Activated T-cell treated with anti-CD3 and anti-CD28 coated beads for 4 hours (primary cell): ENCODE measurements at places on chromosomes 5 and 9.

- DNase-seq, result no peak
These were observed at the start of gene GALNT12 for GRCh38 chr9:98807070-98807813. GALNT12 (plus strand) TSS chr9:98807670; CDS start chr9:98807699, 29 bp downstream.

GRCh38 chr9:91678807-91679580 is 255.4 kb upstream of the NFIL3 start:
- DNase-seq, result no peak

GRCh38 chr5:20434786-20435185 is 446.8 kb upstream of the CDH18 start:
- DNase-seq, result no peak

GRCh38 chr5:78500028-78500427 is 139.6 kb downstream of the SCAMP1 start:
- no peak for DNase-seq

GRCh38 chr9:135722365-135722764 is 20.4 kb downstream of the KCNT1 start:
- no peak for DNase-seq

DNA sequence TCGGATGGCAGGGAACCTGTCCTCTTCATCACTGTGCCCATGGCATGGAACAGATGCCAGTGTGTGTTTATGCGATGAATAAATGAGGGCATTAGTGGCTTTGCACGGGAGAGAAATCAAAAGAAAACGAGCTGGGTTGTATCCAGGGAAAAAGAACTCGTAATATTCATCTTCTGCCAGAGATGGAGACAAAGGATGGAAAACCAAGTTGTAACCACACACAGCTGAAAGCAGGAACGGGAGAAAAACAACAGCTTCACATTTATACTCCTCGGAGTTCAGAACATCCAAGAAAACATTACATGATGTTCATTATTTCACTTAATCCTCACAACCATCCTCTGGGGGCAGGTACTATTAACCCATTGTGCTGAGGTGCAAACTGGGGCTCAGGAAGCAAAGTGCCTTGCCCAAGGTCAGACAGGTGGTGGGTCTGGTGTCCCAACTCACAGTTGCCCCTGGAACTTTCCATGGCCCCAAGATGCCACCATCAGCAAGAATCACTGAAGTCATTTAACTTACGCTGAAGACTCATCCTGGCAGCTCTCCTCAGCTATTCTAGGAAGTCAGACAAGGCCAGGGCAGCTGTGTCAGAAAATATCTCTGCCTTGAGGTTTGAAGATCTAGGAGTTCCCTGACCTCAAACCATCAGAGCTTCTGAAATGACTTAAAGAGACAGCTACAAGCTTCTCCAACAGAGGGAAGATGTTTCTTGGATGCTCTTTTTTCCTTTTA is 250.4 kb downstream of the NSG2 start:
- DNase-seq, result no peak

GRCh38 chr9:100355561-100355960 is 2.8 kb upstream of the TEX10 start:
- DNase-seq, result no peak

DNA sequence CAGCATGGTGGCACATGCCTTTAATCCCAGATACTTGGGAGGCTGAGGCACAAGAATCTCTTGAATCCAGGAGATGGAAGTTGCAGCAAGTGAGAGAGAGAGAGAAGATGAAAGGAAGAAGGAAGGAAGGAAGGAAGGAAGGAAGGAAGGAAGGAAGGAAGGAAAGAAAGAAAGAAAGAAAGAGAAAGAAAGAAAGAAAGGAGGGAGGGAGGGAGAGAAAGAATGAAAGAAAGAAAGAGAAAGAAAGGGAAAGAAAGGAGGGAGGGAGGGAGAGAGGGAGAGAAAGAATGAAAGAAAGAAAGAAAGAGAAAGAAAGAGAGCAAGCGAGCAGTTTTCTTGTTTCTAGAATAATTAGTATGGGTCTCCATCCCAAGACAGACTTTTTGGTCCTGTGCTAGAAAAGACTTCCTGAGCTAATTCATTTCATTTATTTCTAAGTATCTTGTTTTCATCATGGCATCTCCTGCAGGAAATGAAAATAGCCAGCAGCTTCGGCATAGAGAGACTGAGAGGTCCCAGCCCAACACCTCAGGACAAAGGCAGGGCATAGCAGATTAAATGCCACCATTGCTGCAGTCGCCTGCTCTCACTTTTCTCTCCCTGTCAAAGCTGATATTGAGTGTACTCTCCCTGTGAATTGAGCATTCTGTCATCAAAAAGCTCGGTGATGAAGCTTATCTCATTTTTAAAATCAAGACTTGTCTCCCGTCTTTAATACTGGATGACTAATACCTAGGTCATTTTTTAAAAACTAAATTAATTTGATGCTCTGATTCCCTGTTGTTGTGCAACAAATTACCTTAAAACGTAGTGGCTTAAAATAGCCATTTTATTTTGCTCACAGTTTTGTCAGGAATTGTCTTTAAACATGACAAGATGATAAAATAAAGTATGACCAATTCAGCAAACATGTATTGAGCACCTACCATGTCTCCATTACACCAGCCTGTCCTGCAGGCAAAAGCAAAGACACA is 91.8 kb upstream of the ADRA1B start:
- no peak for DNase-seq

DNA sequence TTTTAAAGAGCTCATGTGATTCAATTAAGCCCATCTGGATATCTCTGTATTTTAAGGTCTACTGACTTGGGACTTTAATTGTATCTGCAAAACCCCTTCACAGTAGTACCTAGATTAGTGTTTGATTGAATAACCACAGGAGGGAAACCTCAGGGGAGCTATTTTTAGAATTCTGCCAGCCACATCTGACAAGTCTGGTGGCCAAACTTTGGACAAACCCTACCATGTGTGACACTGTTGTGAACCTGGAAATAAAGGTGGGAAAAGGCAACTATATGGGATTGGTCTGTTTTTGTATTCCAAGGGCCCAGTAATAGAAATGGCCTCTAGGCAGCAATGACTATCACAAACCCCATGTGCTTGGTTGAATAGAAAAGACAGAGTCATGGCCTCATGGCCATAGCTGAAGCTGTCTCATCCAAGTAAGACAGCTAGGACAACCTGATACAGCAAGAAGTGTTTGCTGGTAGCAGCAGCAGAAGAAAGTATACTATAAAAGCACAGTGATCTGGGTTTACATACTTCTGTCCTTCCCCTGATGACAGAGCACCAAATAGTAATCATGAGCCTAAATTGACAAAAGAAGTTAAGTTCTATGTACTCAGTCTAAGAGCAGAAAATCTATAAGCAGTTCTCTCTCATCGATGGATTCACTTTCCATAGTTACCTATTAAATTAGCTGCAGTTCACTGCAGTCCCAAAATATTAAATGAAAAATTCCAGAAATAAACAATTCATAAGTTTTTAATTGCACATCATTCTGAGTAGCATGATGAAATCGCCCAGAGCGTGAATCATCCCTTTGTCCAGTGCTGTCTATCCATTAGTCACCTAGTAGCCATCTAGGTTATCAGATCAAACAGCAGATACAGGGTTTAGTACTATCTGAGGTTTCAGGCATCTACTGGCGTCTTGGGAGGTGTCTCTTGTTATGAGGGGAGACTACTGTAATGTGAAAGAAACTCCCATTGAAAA is 189.8 kb downstream of the ARHGAP26 start:
- DNase-seq, result no peak

- DNase-seq, result no peak
These were observed 37.4 kb upstream of the FCN1 start for GRCh38 chr9:134955156-134955555.

DNA sequence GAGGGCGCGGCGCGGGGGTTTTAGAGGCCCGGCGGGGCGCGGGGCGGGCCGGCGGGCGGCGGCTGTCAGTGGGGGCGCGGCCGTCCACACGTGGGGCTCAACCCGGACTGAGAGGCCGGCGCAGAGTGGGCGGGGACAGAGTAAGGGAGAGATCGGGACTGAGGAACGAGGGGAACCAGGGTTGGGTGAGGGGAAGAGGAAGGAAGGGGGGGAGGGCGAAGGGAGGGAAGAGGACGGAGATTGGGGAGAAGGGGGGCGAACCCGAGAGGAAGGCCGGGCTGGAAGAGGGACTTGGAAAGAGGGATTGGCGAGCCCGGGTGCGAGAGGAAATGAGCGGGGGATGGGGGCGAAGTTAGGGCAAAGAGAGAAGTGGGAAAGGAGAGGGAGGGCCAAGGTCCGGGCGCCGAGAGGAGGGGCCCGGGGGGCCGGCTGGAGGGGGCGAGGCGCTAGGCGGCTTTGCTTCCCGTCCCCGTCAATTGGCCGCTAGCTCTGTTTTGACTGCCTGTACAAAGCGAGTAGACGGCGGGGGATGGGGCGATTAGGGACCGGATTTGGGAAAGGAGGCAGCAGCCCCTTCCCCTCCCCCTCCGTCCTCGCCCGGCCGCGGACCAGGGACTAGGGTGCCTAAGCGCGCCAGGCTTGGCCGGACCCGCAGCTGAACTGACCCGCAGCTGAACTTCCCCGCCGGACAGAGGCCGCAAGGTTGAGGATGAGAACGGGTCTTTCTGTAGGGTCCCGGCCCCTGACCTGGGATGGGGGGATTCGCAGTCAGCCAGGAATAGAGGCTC is 399 bp upstream of the FBN2 start:
- DNase-seq, result no peak

GRCh38 chr9:27654629-27655285 is 81.5 kb upstream of the C9orf72 start:
- no peak for DNase-seq

DNA sequence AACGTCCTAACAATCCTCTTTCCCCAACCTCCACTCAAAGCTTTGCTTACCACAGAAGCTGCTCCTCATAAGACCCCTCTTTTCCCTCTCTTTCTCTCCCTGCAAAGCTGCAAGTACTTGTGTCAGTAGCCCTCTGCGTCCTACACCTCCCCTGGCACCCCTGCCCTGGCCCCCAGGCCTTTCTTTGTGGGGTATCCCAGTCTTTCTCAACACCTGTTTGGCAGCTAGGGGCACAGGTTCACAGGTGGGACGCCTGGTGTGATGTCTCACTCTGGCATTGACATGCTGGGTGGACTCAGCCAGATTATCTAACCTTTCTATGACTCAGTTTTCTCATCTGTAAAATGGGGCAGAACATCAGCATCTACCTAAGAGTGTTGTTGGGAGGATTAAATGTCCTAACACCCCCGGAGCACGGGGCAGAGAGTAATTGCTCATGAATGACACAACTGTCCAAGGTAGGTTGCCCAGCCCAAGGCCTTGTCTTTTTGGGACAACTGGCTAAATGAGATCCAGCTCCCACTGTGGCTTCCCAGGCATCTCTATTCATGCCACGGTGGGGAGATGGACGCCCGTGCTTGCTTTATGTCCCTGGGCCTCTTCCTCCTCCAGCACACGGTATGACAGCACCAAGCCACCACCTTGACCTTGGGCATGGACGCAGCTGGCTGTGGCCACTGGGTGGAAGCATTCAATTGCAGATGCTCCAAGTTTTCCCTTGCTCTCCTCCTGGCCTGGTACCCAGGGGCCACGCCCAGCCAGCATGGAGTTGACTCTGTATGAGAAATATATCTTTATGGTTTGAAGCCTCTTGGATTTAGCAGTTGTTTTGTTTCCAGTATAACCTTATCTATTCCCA is 190.4 kb downstream of the RGS3 start:
- no peak for DNase-seq

- no peak for DNase-seq
These were observed 33.6 kb upstream of the HSD17B4 start for GRCh38 chr5:119418606-119419100.

DNA sequence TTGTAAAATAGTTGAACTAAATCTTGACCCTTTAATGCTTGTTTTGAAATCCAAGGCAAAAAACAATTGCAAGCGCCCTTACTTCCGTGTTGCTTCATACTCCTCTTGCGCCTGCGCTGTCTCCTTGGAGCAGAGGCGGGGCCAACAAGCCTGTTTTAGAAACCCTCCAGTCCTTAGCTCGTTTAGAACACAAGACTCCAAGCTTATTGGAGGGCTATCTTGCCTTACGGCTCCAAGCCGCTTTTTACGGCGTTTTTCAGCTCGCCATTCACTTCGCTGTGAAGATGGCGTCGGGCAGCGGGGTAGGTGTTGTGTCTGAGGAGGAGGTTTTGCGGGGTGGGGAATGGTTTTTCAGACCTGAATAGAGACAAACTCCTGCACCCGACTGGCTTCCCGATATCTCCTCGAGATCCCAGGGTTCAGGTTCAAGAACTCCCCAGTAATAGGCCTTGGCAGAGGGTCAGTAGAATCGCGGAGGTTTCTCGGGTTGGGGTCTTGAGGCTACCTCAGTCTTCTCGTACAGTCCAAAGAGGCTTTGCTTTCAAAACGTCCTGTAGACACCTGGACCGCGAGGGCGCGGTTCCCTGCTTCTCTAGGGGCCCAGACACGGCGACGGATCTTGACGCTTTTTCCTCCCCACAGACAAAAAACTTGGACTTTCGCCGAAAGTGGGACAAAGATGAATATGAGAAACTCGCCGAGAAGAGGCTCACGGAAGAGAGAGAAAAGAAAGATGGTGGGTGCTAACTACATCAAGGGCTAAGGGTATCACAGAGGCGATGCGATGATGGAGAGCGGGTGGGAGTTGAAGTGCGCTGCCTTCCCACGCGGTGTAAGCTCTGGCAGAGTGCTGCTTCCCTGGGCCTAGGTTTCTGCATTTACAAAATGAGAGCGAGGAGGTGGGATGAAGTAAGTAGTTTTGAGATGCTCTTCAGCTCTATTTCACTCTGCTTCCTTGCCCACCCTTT is at the start of gene ZMAT2:
Gene ZMAT2 (plus strand): TSS at position 271 of the 968 bp plus-strand sequence. CDS start 14 bp downstream, at position 285.
- peak; percentile 89 for DNase-seq

GRCh38 chr9:74496819-74497747 is at the start of gene RORB:
RORB (plus strand) TSS chr9:74497335; CDS start chr9:74497977, 642 bp downstream.
- DNase-seq, result no peak

GRCh38 chr5:10578293-10578665 is 14.4 kb downstream of the ANKRD33B start:
- no peak for DNase-seq
